ENCODE measurements at places on chromosomes 12 and 14.

GRCh38 chr14:74408870-74409269 lies 17.1 kb downstream of the SYNDIG1L start:
- DNase-seq = no peak

DNA sequence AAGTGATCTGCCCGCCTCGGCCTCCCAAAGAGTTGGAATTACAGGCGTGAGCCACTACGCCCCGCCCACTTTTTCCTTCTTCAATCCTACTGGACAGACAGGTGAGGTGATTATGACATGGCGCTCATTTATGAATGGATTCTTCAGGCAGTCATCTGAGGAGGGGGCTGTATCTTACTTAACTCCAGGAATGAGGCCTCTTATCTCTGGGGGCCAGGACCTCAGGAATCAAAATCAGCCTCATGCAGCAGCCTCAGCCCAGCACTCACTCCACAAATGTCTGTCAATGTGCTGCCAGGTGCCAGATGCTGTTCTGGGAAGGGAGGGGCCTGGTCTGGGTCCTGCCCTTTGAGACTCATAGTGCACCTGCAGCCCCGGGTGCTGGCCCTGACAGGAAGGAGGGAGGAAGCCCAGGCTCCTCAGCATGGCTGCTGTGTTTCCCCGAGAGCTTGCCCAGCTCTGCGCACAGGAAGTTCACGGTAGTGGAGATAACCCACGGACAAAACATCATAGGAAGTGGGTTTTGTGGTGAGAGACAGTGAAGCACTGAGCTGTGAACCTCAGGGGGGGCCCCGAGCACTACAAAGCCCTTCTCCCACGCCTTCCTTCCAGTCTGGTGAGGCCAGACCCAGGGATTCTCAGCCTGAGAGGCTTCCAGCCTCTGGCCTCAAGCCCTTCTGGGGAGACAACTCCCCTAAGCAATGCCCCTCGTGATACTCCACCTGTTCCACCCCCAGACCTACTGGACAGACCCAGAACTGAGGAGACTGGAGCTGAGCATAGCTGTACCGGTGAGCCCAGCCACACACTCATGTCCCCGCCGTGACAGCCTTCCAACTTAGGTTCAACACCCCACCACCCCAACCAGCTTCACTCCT lies 22.3 kb downstream of the GALNT6 start:
- peak; percentile 96 for DNase-seq

- DNase-seq = no peak
These were observed 26.4 kb downstream of the MOK start for GRCh38 chr14:102278631-102278935.

DNA sequence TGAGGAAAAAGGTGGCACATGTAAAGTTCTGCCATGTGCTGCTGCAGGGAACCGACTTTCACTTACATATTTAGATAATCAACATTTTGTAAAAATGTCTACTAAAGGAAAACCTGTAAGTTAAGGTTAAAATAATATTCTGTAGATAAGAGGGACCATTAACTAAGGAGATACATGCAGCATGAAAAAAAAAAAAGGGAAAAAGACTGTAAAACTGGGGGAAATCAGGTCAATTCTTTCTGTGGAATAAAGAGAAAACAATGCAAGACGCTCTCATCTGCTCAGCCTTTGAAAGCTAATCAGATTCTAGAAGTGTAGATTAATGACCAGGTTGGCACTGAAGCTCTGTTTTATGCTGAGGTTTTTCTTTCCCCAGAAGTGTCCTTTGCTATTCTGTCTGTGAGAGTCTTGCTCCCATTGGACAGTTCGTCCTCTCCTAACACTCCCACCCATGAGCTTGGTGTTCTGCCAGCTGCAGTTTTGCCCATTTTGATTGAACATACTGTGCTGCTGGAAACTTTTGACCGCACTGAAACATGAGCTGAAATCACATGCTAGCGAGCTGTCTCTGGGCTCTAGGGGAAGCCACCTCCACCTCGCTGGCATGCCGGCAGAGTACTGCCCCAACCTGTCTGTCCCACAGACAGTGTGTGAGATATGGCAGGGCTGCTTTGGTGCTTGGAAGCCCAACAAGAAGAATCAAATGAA lies 39.7 kb downstream of the PPTC7 start:
- no peak for DNase-seq

- no peak for DNase-seq
These were observed 72.1 kb downstream of the PRIMA1 start for GRCh38 chr14:93716002-93716745.

DNA sequence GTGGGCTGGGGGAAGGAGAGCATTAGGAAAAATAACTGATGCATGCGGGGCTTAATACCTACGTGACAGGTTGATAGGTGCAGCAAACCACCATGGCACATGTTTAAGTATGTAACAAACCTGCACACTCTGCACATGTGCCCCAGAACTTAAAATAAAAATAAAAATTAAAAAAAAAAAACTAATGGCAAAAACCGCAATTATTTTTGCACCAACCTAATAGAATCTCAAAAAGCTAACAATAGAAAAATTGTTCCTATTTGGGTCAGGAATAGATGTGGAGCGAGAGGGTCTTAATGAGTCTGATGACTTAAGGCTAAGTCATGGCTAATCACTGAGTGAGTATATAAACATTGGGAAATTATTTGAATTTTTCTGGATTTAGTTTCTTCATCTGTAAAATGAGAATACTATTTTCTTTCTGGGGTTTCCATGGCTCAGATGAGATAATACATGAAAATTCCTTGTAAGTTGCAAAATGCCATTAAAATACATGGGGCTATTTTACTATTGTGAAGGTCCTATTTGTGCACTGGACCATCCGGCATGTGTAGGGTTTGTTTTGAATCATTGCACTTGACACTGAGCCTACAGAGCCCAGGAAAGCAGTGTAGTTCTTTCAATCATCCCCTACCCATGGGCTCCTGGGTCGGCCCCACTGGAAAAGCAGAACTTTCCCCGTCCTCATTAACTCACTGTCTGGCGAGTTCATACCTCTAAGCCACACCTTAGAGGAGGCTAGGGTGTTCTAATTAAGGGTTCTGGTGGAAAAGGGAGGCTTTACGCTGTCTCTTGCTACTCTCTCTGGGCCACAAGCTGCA lies 164.1 kb upstream of the NTF3 start:
- no peak for DNase-seq

DNA sequence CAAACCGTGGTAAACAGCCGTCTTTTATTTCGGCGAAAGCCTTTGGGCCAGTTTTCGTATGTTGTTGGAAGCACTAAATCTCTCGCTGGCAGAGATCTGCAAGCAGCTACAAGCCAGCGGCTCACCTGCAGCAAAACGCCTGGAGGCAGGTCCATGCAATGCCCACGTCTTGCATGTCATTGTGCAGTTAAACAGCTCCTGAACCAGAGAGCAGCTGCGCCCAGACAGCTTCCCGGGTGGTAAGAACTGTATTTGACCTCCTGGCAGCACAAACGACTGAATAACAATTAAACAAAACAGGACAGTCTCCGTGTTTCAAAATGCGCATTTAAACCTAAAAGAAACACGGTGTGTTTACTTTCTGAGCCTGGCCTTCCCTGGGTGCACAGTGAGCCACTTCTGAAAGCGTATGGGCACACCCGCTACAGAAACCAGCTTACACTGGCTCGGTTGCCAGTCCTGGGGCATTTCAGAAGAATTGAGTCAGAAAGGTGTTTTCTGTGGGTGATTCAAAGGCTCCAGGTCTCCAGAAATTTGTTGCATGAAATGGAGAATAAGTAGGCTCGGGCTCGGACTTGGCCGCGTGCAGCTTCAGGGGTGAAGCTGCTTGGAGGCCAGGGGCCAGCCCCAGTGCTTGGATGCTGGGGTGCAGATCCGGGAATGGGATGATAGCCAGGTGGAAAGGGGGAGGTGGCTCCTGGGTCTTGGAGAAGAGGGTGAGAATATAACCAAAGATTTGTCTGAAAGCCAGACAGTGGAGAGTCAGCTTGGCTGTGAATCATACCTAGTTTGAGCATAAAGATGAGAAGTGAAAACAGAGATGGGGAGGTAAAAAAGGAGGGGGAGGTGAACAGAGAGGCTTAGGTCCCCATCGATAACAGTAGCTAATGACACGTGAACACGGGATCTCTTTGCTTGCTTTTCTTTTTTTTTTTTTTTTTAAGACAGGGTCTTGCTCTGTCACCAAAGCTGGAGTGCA lies 24.9 kb upstream of the FZD10 start:
- no peak for DNase-seq

GRCh38 chr12:116121453-116121871 lies 156.0 kb downstream of the MED13L start:
- no peak for DNase-seq

DNA sequence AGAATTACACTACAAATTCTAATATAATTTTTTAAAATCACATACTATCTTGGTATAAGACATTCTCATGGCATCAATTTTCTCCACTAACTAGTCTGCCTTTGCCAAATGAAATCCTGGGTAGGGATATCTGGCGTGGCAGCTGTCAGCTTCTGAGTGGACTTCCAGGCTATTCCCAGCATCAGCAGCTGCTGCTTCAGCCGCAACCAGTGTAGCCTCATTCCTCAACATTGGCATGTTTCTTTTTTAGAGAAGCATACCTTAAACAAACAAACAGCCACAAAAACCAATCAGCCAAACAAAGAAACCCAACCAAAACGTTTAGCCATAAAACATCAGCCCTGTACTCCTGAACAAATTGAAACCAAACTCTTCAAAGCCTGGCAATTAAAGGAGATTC lies 235.8 kb downstream of the SSPN start:
- DNase-seq = no peak

DNA sequence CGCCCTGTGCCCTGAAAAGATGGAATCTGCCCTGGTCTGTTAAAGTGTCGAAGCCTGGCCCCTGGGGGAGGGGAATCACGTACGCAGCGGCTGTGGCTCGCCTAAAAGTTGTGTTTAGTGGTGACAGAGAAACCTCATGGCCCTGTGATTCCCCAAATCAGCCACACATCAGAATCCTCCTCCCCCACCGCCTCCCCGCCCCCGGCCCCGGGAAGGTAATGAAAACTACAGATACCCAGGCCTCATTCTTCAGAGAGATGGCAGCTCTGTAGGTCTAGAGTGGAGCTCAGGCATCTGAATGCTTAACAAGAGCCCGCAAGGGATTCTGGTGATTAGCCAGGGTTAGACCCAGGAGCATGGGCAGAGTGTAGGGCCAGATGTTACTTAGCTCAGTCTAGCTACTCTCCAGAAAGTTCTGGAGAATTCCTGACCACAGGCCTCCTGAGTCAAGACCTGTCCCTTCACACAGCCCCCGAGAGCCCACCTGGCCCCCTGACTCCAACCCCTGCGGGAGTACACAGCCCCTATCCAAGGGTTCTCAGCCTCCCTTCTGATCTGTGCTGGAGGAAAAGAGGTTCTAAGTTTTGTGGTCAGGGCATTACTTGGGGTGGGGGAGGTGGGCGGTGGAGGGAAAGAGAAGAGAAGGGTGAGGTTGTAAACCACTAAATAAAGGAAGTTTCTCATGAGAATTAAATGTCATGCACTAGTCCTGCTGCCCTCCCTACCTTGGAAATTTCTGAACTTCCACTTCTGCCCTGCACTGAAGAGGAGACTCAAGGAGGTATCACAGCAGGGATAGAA lies 114.8 kb downstream of the PLXNC1 start:
- DNase-seq = peak; percentile 73

- DNase-seq = no peak
These were observed 383.8 kb downstream of the NOVA1 start for GRCh38 chr14:26213846-26214575.

- no peak for DNase-seq
These were observed 145.9 kb upstream of the VASH1 start for GRCh38 chr14:76615331-76615730.

DNA sequence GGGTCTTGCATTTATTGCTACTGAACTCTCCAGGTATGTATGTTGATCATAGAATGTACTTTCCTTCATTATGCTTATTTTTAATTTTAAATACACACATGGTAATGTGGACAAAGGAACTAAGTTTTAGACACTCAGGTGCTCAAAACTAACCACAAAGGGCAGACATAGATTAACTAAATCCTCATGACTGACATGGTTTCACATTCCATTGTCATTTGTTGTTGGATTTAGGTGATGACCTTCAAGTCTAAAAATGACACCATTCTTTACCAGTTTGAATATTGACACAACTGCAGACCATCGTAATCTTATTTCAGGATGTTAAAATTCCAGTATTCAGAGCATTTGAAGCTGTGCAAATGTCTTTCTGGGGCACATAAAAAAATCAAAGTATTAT lies 128.4 kb downstream of the BBS10 start:
- DNase-seq = no peak

GRCh38 chr14:100129161-100129589 lies 30.3 kb downstream of the DEGS2 start:
- DNase-seq = no peak

- DNase-seq = no peak
These were observed 30.0 kb upstream of the WSCD2 start for GRCh38 chr12:108099073-108099472.

- no peak for DNase-seq
These were observed 165.7 kb upstream of the STXBP6 start for GRCh38 chr14:25215607-25216006.

GRCh38 chr12:75650595-75651341 lies 139.4 kb upstream of the KRR1 start:
- no peak for DNase-seq

- DNase-seq = no peak
These were observed 80.6 kb downstream of the GLT1D1 start for GRCh38 chr12:128933926-128934325.

- no peak for DNase-seq
These were observed 72.8 kb upstream of the ARHGAP5 start for GRCh38 chr14:32004300-32004699.

DNA sequence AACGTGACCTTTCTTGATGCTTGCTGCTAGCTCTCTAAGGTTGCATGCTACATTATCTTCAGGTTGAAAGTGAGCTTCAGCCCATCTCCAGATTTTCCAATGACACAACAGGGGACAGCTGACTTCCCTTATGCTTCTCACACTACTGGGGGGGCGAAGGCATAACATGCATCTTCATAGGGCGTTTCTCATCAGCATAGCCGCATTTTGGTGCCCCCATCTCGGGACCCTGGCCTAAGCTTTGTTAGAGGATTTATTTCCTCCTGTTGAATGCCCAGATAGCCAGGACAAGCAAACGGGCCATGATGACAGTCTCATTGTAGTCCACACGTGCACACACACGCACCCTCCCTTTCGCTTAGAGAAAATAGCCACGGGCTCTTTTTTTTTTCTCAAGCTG lies 30.7 kb downstream of the SSPN start:
- DNase-seq = no peak

GRCh38 chr12:63841571-63841970 lies 2.9 kb upstream of the SRGAP1 start:
- DNase-seq = no peak

DNA sequence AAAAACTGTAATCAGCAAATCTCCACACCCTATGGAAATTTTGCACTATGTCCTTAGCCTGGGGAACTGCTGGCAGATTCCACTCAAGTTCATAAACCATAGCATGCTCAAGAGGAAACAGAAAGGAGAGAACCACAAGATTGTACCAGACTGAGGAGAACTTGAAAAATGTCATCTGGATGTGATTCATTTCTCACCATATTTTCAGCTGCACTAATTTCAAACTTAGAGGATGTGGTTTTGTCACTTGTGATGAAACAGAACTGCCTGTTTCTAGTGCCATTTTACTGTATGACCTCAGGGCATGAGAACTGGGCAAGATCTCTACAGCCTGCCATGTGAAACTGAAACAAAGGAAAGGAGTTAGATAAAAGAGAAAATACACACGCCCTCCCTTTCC lies 1493.1 kb upstream of the FLRT2 start:
- no peak for DNase-seq
